ENCODE measurements at places on chromosomes 2 and 18.

GRCh38 chr2:57475391-57475790, 571.2 kb upstream of the VRK2 start:
- DNase-seq = no peak

DNA sequence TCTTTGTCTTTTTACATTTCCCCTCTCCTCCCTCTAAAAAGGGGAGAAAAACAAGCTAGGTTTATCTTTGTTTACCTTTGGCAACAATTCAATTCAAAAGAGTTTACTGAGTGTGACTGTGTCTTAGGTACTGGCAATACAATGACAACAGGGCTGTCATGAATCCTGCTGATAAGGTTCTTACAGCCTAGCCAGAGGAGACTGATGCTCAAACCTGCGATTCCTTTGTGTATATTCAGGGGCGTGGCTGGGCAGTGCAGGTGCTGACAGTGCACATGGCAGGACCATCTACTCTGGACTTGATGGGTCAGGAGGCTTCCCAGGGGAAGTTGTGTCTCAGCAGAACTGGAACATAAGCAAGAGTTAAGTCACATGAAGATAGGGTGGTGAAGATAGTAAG, 23.2 kb upstream of the TTN start:
- DNase-seq = no peak

DNA sequence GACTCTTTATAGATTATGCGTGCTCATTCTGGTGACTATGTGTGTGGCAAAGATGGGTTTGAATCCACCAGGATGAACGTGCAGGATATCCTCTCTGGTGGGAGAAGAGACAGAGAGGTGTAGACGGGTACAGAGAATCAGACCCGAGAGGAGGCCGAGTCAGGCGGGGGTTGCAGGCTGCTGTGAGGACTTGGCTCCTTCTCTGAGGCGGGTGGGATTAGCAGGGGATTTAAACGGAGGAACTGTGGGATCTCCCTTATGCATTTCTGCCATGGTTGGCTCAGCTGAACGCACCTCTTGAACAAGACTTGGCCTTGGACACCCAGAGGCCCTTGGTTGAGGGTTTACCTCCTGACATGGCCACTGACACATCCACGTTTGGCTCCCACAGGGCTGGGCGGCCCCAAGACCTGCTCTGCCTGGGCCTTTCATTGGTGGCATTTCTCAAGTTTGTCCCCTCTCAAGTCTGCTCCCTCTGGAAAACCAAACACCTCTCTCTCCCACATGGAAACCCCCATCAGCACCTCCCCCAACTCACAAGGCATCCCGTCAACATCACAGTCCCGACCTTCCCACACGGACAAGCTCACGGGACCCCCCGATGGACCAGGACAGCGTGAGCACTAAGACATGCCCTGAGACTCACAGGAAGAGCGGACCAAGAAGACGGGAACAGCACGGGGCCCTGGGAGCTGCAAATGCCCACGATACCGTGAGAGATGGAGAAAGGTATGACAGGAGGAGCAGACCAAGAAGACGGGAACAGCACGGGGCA, 158.3 kb downstream of the RTP5 start:
- no peak for DNase-seq

DNA sequence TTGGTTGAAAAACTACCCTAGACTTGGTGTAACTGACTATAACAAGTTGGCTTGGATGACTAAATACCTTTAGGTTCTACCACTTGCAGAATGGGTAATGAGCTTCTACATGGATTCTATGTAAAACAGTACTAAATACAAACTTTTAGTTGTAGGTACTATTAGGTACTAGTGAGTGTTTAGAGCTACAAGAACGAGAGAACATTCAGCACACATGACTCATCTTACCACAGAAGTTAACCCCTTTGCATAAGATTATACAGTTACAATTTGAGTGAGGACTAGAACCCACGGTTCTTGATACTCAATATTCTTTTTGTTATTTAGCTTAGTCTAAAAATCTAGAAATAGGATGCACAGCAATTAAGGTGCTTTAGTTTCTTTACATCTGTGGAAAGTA, 101.7 kb upstream of the TFCP2L1 start:
- no peak for DNase-seq

GRCh38 chr2:72965770-72966450, 48.6 kb downstream of the EMX1 start:
- no peak for DNase-seq

GRCh38 chr2:5007596-5007995, 684.6 kb upstream of the SOX11 start:
- no peak for DNase-seq

GRCh38 chr2:25035537-25036220, 6.2 kb upstream of the EFR3B start:
- no peak for DNase-seq

- no peak for DNase-seq
Measured at GRCh38 chr18:9826685-9827084, 59.1 kb upstream of the TXNDC2 start.

DNA sequence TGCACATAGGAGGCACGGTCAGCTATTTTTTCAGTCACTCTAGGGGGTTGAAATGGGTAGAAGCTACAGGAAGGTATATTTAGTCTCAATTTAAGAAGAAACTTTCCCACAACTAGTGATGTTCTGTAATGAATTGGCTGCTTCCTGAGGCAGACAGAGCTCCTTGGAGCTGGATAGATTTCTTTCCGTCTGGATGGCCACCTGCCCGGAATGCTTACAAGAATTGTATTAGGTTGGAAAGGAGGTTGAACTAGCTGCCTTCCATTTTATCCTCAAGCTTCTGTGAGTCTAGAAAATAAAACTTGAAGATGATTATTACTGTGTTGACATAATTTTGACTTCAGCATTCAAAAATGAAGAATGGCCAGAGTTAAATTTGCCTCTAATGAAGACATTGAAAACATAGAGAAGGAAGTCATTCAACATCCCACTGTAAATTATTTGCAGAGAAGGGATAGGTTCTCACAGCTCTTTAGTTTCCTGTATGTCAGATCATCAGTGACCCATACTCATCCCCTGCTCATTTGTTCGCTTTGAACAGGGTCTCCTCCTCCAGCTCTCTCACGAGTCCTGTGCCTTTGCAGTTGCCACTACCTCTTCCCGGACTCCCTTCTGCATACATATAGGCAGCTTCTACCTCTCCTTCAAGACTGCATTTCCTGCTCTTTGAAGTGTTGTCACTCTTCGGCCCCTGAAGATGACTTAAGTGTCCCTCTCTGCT, 88.8 kb downstream of the CRIM1 start:
- no peak for DNase-seq

DNA sequence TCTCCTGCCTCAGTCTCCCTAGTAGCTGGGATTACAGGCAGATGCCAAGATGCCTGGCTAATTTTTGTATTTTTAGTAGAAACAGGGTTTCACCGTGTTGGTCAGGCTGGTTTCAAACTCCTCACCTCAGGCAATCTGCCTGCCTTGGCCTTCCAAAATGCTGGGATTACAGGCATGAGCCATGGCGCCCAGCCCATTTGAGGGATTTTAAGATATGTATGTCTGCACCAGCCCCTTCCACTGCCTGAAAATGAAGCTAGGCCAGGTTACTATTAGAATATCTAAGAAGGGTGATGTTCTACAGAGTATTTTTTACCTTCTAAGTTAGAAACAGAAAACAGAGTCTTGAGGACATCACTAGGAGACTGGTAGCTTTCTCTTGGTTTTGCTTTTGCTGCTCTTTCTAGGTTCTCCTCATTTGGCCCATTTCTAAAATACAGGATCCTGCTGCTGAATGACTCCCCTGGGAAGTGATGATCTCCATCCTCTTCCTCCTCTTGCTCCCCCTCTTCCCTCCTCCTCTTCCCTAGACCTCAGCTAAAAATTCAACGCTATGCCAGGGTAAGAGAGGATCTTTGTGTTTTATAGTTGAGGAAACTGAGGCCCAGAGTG, 118.5 kb downstream of the MYCN start:
- no peak for DNase-seq

GRCh38 chr2:150759531-150759930, 272.1 kb upstream of the RND3 start:
- DNase-seq = no peak

DNA sequence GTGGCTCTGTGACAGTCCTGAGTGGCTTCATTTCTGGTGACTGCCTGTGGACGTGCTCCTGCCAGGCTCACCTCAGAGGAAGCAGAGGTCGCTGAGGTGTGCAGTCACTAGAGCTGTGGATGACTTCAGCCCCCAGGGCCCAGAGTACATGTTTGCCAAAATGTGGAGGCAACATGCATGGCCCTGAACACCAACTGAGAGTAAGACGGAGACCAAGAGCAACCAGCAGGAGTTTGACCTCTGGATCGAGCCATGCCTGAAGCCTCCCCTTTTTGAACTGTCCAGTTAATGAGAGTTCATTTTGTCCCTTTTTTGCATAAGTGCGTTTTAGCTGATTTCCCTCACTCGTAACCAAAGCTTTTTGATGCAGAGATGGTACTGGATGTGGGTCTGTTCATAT, 184.9 kb downstream of the RTP5 start:
- DNase-seq = no peak

GRCh38 chr2:20988905-20989304, 55.0 kb downstream of the APOB start:
- DNase-seq = no peak

GRCh38 chr2:218043100-218043499, 26.0 kb upstream of the RUFY4 start:
- DNase-seq = no peak

DNA sequence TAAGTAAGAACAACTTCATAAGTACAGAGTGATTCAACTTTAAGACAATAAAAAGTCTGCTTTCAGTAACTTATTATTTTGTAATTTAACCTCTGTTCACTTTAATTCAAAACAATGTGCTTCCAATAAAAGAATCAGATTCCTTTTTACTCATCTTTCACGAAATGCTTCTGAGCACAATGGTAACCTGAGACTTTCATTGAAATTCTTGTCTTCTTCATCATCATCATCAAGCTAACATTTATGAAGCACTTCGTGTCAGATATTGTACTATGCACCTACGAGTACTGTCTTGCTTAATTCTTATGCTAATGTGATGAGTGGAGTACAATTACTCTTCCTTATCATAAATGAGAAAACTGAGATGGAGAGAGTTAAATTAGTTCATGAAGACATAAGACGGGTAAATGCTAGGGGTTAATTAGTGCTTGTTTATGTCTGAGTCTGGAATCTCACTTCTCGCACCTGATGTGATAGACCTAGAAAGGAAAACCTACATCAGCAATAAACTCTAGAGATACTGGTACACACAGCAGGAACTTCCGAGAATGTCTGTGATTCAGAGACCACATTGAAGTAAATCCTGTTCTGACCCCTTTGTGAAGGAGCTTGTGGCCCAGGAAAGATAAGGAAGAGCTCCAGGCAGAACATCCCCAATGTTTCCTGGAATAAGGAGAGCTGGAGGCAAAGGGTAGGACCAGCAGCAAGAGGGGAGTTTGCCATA, 227.6 kb upstream of the ETAA1 start:
- DNase-seq = peak; percentile 61

- DNase-seq = no peak
Measured at GRCh38 chr2:61220768-61221167, 58.8 kb downstream of the C2orf74 start.

GRCh38 chr2:101960819-101961337, 30.9 kb upstream of the IL1R2 start:
- no peak for DNase-seq

GRCh38 chr2:41504532-41504931, 543.3 kb upstream of the PKDCC start:
- no peak for DNase-seq

DNA sequence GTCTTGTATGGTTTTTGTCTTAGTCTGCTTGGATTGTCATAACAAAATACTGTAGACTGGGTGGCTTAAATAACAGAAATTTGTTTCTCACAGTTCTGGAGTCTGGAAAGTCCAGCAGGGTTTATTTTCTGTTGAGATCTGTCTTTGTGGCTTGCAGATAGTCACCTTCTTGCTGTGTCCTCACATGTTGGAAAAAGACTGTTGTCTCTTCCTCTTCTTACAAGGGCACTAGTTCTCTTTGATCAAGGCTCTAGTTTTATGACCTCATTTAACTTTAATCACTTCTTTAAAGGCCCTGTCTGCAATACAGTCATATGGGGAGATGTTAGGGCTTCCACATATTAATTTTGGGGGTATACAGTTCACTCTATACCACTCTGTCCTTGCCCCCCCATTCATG, 56.5 kb downstream of the NBEAL1 start:
- DNase-seq = no peak

- DNase-seq = no peak
Measured at GRCh38 chr2:70531419-70532086, 22.1 kb downstream of the TGFA start.

- DNase-seq = no peak
Measured at GRCh38 chr2:166627893-166628292, 133.8 kb upstream of the SCN7A start.

DNA sequence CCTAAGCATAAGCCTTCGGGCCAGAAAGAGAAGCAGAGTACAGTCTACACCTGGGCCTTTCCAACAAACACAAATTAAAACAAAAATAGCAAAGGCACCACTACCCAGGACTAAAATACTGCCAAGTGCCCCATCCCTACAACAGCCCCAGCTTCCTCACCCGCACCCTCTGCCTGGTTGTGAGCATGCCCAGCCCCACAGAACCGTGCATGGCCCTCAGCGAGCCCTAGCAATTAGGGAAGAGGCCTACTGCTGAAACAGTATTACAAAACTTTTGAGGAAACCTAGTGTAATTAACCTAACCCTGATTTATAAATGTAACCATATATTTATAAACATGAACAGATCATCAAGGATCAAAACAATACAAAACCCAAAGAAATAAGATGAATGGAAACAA, 44.2 kb downstream of the FARSB start:
- DNase-seq = no peak

- no peak for DNase-seq
Measured at GRCh38 chr2:172103471-172104272, 972 bp upstream of the DLX2 start.

- no peak for DNase-seq
Measured at GRCh38 chr18:76957384-76958355, 135.3 kb downstream of the ZNF236 start.

DNA sequence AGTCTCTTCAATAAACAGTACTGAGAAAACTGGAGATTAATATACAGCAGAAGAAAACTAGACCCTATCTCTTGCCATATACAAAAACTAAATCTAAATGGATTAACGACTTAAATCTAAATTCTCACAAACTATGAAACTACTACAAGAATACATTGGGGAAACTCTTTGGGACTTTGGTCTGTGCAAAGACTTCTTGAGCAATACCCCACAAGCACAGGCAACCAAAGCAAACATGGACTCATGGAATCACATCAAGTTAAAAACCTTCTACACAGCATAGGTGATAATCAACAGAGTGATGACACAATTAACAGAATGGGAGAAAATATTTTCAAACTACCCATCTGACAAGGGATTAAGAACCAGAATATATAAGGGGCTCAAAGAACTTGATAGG, 848.2 kb upstream of the NRXN1 start:
- DNase-seq = no peak

- no peak for DNase-seq
Measured at GRCh38 chr2:65353046-65353445, 79.4 kb downstream of the SPRED2 start.

DNA sequence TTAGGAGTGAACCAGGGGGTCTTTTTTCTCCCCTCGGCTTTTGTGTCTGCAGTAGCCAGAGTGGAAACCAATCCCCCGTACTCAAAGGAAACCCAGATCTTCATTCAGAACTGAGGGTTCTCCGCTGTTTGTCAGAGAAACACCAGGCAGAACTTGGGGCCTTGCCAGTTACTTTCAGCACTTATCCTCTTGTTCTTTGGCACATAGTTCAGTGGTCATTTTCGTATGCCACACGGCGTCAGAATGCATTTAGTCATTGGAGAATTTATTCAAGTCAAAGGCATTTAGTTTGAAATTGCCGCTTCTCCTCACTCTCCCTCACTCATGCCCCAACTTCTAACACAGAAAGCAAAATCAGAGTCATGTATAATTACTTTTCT, 102.9 kb downstream of the CABLES1 start:
- DNase-seq = no peak

GRCh38 chr2:186032102-186032738, 293.6 kb downstream of the FSIP2 start:
- no peak for DNase-seq
